ENCODE measurements at places on chromosomes 5 and 9.

DNA sequence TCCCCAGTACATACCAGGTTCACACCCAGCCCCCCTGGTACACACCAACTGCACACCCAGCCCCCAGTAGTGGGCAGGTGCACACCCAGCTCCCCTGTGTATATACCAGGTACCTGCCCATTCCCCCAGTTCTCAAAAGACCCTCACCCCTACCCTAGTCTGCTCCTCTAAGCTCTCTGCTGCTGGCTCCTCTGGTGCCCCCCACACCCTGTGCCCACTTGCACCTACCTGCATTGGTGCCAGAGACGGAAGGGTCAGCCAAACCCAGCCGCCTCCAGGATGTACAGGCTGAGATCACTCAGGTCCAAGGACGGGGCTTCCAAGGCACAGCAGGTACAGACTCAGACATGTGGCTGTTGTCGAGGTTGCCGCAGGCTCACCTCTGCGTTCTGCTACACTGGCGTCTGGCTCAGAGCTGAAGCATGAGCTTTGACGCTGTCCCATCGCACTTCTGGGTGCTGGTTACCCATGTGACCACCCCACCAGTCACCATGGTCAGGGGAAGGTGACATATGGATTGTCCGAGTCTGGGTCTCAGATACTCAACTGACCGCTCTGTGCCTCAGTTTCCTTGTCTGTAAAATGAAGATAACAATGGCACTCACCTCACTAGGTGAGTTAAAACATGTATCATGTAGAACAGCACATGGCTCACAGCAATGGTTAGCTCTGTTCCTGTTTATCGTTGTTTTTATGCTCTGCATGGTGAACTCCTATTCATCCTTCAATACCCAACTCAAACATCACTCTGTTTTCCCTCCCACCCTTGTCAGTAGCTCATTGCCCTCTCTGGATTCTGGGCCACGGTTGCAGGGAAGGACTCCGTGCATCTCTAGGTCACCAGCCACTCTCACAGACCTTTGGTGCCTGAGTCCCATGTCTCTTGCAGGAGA lies 45.3 kb upstream of the SUSD3 start:
- no peak for DNase-seq

- no peak for DNase-seq
Observed at GRCh38 chr9:89593727-89594427, 10.9 kb upstream of the GADD45G start.

GRCh38 chr5:133274597-133274935 lies 222.8 kb downstream of the HSPA4 start:
- DNase-seq = no peak

GRCh38 chr9:99119976-99120655 lies 15.2 kb downstream of the TGFBR1 start:
- no peak for DNase-seq

GRCh38 chr5:81817086-81817485 lies 66.2 kb upstream of the SSBP2 start:
- DNase-seq = no peak

DNA sequence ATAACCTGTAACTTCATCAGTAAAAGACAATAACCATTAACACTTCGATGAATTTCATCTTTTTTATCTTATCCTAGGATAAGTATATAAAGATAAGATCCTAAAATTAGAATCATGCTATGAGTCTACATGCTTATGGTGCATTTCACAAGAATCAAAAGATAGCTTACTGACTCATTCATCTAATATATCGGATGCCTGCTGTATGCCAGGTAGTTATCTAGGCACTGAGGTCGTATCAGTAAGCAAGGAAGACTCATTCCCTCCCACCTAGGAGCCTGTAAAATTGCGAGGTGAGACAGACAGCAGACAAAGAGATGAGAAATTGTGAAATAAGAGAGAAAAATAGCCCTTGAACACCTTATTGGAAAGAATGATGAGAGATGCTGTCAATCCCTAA lies 240.6 kb upstream of the ADAMTSL1 start:
- no peak for DNase-seq

DNA sequence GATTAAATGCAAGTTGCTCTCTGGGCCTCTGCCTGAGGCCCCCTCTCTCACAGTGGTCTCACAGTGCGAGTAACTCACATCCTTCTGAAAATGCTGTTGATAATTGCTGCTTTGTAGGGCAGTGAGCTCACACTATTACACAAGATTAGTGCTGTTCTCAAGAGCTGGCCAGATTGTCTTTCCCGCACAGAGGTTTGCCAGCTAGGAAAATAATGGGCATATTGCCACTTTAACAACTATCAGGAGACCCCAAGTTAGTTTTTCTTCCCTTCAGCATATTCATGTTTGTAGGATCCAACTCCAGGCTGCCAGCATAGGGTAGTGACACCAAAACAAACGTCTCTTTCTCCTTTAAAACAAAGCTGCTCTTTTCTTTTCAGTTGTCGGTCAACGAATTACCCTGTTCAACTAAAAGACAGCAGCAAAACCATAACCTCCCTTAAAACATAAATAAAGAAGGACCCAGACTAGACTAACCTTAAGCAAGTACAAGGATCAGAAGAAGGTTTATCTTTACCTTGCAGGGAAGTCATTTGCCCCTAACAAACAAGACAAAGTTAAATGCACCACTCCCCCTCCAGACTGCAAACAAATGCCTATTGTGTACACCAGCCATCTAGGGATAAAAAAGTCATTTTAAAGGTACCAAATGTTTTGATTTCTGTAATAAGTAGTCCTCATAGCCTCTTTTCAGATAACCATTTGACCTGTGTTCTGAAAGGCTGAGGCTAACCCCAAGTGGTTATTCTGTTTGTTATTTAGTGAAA lies 91.4 kb downstream of the VCAN start:
- no peak for DNase-seq

DNA sequence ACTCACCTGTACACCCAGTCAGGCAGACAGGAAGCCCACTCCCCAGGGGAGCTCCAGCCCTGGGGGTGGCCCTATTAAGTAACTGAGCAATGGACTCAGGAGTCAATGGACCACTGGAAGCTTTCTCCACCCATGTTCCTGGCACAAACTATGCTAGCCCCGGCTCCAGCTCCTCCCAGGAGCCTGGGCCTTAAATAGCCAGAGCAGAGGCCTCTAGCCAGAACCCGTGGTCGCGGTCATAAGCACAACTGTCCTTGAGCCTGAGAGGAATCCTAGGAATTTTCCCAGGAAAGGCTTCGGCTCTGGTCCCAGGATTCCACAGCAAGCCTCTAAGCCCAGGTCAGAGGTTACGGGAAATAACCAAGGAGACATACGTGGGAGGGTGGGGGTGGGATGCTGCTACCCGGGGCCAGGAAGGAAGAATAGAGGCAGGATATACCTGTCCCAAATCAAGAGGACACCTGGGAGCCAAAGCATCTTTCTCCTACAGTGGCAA lies 5.5 kb downstream of the SEPTIN8 start:
- no peak for DNase-seq

GRCh38 chr9:37390759-37391158 lies 31.7 kb upstream of the GRHPR start:
- DNase-seq = no peak

- no peak for DNase-seq
Observed at GRCh38 chr5:122707796-122708195, 67.1 kb upstream of the SNX2 start.

- DNase-seq = no peak
Observed at GRCh38 chr9:113990975-113991471, 87.1 kb downstream of the AMBP start.

DNA sequence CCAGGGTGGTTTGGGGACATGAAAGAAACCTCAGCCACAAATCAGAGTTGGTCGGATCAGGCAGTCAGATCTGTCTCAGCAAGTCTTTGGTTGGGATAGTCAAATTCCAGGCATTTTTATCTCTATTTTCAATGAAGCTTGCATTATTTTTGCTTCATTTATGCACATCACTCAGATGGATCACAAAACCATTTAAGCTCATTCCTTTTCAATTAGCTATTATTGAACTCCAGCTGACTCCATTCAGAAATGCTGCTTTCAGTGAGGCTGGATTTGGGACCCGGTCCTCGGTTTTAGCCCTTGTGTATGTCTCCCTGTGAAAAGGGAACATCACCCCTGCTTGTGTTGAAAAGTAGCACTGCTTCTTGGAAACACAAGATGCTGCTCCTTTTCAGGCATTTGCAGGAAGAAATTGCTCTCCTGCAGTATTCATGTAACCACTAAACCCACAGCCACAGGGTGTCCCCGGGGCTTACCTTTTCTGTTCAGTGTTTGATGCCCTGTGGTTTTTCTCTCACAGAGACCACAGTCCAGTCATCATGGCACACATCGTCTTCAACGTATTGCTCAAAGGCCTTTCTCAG lies 232.9 kb downstream of the NFIB start:
- no peak for DNase-seq

- no peak for DNase-seq
Observed at GRCh38 chr5:115626445-115626823, 598 bp upstream of the TMED7 start.

GRCh38 chr5:119706049-119706448 lies 76.7 kb downstream of the FAM170A start:
- DNase-seq = no peak

DNA sequence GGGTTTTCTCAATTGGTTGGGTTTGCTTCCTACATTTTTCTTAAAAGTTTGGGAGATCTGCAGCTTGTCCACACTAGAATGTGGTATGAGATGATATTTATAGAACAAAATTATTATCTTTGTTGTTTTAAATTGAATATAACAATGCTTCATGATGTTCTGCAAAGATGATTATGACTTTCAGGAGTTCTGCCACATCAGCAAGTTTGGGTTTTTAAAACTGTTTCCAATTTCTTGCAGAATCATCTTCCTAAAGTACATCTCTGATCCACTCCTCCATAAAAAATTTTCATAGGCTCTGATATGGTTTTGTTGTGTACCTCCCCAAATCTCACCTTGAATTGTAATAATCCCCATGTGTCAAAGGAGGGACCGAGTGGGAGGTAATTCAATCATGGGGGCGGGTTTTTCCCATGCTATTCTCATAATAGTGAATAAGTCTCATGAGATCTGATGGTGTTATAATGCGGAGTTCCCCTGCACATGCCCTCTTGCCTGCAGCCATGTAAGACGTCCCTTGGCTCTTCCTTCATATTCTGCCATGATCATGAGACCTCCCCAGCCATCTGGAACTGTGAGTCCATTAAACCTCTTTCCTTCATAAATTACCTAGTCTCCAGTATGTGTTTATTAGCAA lies 119.1 kb upstream of the PTGER4 start:
- DNase-seq = no peak

DNA sequence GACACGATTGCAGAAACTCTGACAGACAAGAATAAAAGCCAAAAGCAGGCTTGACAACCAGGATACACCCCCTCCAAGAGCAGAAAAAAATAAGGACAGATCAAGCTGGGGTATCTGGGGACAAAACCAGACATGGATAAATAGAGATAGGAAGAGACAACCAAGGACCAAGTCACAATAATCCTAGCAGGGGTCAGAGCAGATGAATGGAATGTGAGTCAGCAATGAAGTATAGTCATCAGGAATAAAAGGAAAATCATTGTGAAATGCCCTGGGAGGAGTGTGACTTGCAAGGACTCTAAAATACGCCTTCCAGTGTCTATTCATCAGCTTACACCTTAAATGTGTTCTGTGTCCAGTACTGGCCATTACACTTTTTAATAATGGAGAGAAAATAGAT lies 206.8 kb downstream of the CAAP1 start:
- DNase-seq = no peak

GRCh38 chr5:125023673-125024072 lies 277.2 kb upstream of the ZNF608 start:
- no peak for DNase-seq

DNA sequence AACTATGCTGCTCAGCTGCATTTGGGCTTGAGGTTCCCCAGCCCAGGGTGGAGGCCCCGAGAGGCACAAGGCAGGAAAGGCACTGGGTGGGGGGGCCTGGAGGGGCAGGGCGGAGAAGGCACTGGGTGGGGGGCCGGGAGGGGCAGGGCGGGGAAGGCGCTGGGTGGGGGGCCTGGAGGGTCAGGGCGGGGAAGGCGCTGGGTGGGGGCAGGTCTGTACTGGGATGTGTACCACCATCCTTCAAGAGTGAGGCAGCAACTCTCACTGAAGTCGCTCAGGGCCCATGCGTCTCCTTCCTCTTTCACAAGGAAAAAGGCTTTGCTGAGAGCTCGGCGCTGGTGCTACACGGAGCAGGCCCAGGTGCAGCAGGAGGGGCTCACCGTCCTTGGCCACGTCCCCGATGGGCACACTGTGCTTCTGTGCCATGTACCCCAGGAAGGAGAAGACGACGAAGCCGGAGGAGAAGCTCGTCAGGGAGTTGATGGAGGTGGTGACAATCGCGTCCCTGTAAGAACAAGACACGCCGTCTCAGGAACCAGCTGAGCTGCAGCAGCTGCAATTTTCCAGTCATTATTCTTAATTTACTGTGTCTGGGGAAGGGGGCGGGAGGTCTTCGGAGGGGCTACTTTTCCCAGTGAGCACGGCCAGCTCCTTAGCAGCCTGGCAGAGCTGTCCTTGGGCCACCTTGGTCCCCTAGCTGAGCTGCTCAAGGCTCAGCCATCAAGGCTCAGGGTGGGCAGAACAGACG lies 30.8 kb downstream of the SLC6A3 start:
- DNase-seq = no peak

DNA sequence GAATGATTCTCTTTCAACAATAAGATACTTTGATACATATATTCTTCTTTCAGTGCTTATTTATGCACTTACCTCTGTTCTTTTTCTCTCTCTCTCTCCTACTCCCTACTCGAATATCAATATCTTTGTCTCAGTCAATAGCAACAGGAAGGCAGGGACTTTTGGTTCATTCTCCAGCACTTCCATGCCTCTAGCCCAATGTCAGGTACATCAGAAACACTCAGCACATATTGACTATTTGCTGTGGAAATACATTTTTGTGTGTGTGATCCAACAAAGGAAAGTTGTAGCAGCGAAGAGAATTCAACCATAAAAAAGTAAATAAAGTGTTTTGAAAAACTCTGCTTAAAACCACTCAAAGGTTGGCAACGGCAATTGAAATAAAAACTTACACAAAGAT lies 12.6 kb downstream of the DIRAS2 start:
- no peak for DNase-seq

DNA sequence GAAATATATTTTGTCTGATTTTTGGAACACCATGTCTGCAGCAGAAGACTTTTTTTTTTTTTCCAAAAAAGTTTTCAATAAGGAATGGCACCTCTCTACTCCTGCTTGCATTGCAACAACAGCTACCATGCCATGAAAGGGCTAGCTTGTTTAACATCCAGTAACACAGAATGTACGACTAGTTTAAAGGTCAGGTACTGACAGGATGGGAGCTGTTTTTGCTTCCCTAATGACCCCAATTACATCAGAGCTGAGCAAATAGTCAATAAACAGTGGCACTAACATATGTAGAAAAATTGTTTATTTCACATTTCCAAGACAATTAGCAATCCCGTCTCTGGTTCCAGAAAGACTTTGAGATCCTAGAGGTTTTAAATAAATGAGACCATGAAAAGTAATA lies 693.8 kb downstream of the NR2F1-AS1 start:
- DNase-seq = no peak

DNA sequence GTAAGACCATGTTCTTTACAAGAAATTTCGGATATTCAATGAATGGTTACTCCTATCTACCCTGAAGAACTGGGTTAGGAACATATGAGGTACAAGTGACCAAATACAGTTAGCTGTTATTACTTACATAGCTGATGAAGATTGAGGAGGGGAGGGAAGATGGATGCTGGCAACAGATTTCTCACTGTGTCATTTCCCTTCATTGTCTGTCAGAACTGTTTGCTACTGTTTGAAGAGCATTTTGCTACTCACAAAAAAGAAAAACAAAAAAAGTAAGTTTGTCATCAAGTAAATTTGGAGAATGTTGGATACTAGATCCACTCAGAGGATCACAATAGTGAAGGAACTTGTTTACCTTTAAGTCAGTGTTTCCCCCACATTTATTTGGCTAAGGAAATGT lies 53.7 kb downstream of the ENC1 start:
- no peak for DNase-seq

- peak; percentile 53 for DNase-seq
Observed at GRCh38 chr5:72138943-72139521, 31.8 kb downstream of the MAP1B start.
